Progenitor cell of endocrine pancreas (in vitro differentiated cells): ENCODE measurements at places on chromosomes 7 and 10.

DNA sequence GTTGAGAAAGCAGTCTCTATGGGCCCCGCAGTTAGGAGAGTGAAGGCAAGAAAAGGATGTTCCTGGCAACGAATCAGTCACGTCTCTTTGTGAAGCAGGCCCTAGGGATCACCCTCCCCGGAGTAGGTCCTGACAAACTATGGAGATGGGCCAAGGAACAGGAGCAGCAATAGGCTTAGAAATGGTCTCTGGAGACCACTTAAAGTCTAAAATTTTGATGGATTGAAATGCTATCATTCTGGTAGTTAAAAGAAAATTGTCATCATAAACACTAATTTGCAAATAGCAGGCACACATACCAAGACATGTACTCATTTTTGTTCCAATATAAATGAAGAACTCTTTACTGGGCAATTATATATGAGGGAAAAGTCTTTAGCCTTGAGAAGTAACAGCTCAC lies 123.5 kb downstream of the ITGB8 start:
- no peak overlapping the region for H3K4me3 ChIP-seq
- no peaks in the 10 kb centered on the region for H3K4me1 ChIP-seq

- H3K27me3 ChIP-seq, result no peaks in the 10 kb centered on the region
- H3K4me1 ChIP-seq, result no peaks in the 10 kb centered on the region
- no peak overlapping the region for H3K4me3 ChIP-seq
- H3K27ac ChIP-seq, result no peak overlapping the region
Measured at GRCh38 chr10:108848046-108848445, 1075.3 kb downstream of the XPNPEP1 start.

GRCh38 chr10:122051609-122052385 lies 62.8 kb downstream of the TACC2 start:
- peaks cover 9% of the 10 kb centered on the region for H3K4me1 ChIP-seq
- peaks cover 1% of the 10 kb centered on the region for H3K36me3 ChIP-seq
- no peak overlapping the region for H3K27ac ChIP-seq
- DNase-seq, result no peak
- H3K27me3 ChIP-seq, result no peaks in the 10 kb centered on the region

DNA sequence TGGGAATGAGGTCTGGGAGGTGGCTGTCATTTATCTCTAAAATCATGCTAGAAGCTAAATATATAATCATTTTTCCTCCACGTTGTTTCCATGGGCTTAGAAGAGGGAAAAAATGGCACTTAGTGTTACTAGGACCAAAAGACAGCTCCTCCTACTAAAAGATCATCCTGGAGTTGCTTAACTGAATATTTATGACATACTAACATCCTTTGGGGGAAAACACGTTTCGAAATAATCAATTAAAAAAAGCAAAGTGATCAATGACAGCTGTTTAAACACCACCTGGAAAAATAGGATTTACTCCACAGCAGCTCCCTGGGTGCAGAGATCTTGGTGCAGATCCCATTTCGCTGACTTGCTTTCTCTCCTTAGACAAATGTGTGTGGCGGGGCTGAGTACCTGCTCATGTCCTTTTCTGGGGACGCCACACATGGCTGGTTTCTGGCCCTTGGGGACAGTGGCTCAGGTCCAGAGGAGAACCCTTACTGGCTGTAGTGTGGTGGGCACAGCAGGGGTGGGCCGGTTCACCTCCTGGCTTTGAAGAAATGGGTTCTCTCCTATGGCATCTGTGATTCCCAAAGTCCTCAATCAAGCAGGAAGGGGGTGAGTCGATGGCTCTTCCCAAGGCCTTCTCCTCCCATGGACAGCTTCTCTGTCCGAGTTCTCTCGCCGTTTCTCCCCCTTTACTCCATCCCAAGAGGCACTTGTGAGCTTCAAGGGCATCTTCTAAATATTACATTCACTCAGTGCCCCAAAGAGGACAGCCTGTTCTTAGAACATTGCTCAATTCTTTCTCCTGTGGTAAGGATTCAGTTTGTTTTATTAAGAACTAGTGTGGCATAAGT lies 156.4 kb upstream of the KLF14 start:
- H3K4me1 ChIP-seq, result peaks cover 10% of the 10 kb centered on the region
- no peak for DNase-seq
- H3K4me3 ChIP-seq, result no peak overlapping the region

DNA sequence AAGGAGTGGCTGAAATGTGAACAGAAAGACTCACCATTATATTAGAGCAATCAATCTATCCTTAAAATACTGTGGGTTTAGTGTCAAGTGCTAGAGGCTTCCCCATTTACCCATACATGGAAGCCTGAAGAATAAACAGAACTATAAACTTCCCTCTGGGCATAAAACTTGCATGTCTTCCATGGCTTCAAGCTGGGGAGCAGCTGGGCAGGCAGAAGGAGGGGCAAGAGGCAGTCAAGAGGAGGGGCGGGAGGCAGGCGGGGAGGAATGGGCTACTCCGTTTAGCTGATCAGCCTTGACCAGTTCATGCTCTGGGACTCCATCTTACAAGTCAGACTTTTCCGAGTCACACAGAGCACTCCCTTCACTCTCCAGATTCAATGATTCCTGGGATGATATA lies 3.5 kb upstream of the PRSS1 start:
- H3K36me3 ChIP-seq, result no peaks in the 10 kb centered on the region
- peaks cover 10% of the 10 kb centered on the region for H3K4me1 ChIP-seq
- no peak overlapping the region for H3K4me3 ChIP-seq

- no peaks in the 10 kb centered on the region for H3K36me3 ChIP-seq
- DNase-seq, result no peak
- peaks cover 54% of the 10 kb centered on the region for H3K27me3 ChIP-seq
- no peak overlapping the region for H3K27ac ChIP-seq
Measured at GRCh38 chr10:70674560-70675495, 2.5 kb downstream of the ADAMTS14 start.

DNA sequence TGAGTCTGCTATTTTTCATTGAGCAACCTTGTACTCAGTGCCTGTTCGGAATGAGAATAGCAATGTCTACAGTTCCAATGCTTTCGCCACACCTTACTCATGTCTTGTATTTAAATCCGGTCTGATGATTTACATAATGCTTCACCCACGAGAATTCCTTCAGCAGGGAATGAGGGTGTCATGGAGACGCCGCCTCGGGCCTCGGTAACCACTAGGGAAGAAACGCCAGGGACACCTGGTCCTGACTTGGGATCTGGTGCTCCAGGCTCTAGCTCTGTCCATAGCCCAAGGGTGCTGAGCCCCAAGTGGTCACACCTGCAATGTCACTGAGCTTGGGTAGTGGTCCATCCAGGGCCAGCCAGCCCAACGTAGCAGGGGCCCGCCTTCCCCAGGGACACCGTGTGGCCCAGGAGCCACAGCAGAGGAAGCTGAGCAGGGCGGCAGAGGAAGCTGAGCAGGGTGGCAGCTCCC lies 37.4 kb downstream of the PRKAG2 start:
- DNase-seq, result no peak
- peaks cover 32% of the 10 kb centered on the region for H3K27me3 ChIP-seq
- no peak overlapping the region for H3K27ac ChIP-seq

DNA sequence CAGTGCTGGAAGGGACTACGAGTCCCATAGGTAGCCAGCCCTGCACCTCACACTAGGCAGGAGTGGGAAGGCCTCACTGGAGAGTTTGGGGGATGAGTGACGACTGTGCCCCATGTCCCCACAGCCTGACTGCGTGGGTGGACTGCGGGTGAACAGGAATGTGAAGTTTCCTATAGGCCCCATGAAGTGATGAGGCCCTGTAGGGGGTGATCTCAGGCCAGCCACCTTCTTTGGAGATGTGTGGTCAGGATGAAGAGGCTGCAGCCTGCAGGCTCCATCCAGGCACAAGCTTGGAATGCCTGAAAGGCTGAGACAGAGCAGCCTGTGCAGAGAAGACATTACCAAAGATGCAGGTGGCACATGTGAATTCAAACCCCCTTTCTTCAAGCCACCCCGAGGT lies 94.9 kb downstream of the CPXM2 start:
- no peaks in the 10 kb centered on the region for H3K36me3 ChIP-seq
- no peak overlapping the region for H3K4me3 ChIP-seq
- no peak for DNase-seq
- no peaks in the 10 kb centered on the region for H3K4me1 ChIP-seq
- no peak overlapping the region for H3K27ac ChIP-seq
- H3K27me3 ChIP-seq, result peaks cover 18% of the 10 kb centered on the region

DNA sequence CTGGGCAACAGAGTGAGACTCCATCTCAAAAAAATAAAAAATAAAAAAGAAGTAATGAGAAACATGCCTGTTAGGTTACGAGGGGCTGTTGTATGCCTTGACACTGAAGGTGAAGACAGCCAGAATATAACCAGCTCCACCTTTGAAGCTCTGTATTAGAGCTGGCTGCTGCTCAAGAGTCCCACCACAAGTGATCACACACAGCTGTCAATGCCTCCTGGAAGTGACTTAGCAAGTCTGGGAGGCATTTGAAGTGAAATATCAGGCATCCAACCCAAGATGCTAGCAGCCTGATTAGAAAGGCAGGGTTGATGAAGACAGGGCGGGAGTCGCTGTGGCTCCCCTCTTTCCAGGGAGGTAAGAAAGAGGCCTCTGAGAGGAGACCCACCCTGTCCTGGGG lies 34.1 kb upstream of the INPP5F start:
- H3K27me3 ChIP-seq, result peaks cover 14% of the 10 kb centered on the region
- no peak overlapping the region for H3K4me3 ChIP-seq
- no peaks in the 10 kb centered on the region for H3K36me3 ChIP-seq
- H3K27ac ChIP-seq, result no peak overlapping the region
- no peak for DNase-seq

DNA sequence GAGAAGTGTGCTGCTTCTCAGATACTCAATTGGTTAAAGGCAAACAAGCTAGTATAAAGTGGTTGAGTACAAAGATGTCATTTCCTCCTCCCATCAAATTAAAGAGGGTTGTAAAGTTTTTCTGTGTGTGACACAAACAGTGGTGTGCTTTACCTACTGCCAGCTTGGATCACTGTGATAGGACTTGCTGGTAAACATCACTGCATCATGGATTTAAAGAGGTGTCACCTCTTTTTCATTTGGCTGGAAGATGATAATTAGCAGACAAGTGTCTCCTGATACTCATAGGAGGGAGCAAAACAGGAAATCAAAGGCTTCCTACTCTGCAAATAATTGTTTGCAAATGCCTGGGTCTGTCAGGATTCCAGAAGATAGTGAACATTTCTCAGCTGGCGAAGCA lies 200.5 kb downstream of the MDFIC start:
- H3K4me3 ChIP-seq, result no peak overlapping the region
- H3K36me3 ChIP-seq, result no peaks in the 10 kb centered on the region
- H3K27me3 ChIP-seq, result no peaks in the 10 kb centered on the region
- no peak for DNase-seq
- no peak overlapping the region for H3K27ac ChIP-seq
